ENCODE measurements at places on chromosomes 2 and 18.

GRCh38 chr18:67194886-67195285 is 321.6 kb downstream of the DSEL start:
- DNase-seq = no peak

DNA sequence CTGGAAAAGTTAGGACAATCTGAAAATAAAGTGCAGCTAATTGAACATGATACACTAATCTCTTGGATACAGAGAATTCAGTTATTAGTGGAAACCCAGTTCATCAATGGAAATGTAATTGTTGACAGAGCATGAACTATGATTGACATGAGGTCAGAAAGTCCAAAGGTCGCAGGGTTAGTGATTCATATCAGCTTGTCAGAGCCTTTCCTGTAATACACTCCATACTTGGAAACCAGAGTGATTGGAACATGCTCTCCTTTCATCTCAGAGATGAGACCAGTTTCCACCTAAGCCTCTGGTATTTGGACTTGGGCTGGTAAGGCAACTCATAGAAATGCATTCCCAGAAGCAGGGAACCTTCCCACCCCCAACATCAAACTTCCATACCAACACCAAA is 8.5 kb upstream of the NCKAP5 start:
- DNase-seq = no peak

DNA sequence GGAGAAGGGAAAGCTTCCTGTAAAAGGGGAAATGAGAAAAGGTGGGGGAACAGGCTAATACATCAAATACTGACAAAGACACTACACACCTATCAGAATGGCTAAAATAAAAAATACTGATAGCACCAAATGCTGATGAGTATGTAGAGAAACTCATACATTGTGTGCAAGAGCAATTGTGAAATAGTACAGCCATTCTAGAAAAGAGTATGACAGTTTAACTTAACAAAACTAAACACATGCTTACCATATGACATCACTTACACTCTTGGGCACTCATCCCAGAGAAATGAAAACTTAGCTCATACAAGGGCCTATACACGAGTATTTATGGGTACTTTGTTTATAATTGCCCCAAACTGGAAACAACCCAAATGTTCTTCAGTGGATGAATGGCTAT is 53.4 kb downstream of the ZNF638 start:
- DNase-seq = no peak

- DNase-seq = no peak
Measured at GRCh38 chr2:213451542-213452239, 167.4 kb downstream of the SPAG16 start.

GRCh38 chr2:120445449-120446143 is 99.7 kb downstream of the INHBB start:
- DNase-seq = no peak

DNA sequence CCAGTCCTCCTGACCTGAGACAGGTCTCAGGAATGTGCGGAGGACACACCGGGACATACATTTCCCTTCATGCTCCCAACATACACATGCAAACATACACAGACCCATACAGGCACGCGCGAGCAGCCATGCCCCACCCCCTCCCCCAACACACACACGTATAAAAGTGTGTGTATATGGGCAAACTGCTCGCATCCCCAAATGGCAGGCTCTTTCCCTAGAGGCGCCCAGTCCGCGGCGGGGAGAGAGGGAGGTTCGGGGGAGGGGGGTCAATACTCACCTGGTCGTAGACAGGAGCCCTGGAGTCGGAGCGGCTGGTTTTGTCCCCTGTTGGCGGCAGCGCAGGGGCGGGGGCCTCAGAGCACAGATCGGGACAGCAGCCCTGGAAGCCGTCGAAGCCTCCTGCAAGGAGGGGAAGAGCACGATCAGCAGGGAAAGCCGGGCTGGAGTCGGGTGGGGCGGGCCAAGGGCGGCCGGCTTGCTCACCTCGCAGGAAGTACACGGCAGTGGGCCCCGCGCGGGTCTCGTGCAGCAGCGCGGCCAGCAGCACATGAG is 682 bp downstream of the DUSP2 start:
- peak; percentile 52 for DNase-seq

DNA sequence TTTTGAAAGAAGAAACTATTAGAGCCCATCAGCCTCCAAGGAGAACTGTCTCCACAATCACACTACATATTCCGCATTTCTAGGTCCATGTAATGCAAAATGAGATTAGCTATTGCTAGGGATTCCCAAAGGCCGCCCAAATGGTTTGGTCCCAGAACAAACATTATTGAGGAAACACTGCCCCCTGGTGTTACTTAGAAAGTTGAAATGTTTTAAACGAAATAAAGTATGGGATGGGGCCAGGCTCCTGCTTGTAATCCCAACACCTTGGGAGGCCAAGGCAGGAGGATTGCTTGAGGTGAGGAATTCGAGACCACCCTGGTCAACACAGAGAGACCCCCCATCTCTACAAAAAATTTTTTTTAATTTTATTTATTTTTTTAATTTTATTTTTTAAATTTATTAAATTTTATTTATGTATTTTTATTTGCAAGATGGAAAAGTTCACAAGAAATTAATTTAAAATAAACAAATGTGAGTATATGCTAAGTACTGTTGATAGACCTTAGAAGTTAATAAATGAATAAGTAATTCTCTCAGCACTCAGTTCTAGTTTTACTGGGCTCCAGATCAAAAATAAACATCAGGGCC is 5.5 kb downstream of the NHEJ1 start:
- DNase-seq = no peak

GRCh38 chr2:74291886-74292621 is 51.2 kb downstream of the SLC4A5 start:
- no peak for DNase-seq

GRCh38 chr2:119864318-119864717 is 104.6 kb downstream of the PTPN4 start:
- DNase-seq = no peak

- no peak for DNase-seq
Measured at GRCh38 chr2:141187075-141187439, 943.8 kb downstream of the LRP1B start.

GRCh38 chr2:48496849-48497248 is 33.1 kb upstream of the STON1 start:
- DNase-seq = no peak

GRCh38 chr2:186460465-186460864 is 25.6 kb upstream of the ZC3H15 start:
- no peak for DNase-seq

DNA sequence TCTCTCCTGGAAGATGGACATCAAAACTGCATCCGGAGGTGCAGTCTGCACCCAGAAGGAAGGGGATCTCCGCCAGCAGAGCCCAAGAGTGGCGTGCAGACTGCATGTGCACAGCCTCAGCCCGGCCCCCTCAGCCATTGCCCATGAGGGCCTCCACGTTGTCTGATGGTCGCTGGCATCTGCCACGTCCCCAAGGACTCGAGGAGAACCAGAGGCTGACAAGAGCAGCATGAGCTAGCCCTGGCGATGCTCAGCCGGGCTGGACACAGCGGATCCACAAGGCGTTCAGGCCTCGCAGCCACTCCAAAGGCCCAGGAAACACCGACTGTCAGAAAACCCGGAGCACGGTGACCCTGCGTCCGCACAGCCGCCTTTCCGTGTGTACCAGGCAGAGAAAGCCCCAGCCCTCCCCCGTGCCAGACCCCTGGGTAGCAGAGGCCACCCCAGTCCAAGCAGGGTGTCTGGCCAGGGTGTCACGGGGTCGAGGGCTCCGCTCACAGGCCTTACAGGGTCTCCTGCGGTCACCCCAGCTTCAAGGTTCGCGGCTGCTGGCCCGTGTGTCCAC is 48.3 kb downstream of the SLC66A2 start:
- no peak for DNase-seq

DNA sequence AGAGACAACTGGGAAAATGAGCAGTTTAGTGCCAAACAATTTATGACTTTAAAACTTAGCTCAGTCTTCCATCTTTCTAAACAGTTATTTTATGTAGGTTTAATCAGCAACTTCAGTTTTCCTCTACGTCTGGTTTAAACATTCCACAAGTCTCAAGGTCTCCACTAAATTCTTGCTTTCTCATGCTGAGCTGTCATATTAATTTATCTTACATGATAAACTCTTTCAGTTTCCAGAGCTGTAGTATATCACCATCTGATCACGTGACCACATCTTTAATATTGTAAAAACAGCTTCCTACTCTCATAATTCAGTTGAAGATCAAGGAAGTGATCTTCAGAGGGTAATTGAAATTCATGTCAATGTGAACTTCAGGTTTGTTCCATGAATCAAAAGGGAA is 158.6 kb downstream of the ZNF804A start:
- DNase-seq = no peak

DNA sequence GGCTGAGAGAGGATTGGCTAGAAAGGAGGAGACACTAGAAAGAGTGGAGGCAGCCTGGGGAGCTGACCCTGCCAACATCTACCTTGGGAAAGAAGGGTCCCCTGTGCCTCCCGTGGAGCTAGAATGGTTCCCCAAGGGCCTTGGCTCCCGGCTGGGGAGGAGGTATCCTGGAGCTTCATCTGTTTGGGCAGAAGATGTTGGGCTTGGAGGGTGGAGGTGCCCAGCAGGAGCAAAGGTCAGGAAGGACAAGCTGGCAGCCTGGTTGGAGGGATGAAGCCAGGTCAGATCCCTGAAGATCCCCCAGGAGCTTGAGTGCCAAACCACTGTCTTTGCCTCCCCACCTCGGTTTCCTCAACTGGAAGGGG is 2.9 kb downstream of the ATP6V1B1 start:
- no peak for DNase-seq

DNA sequence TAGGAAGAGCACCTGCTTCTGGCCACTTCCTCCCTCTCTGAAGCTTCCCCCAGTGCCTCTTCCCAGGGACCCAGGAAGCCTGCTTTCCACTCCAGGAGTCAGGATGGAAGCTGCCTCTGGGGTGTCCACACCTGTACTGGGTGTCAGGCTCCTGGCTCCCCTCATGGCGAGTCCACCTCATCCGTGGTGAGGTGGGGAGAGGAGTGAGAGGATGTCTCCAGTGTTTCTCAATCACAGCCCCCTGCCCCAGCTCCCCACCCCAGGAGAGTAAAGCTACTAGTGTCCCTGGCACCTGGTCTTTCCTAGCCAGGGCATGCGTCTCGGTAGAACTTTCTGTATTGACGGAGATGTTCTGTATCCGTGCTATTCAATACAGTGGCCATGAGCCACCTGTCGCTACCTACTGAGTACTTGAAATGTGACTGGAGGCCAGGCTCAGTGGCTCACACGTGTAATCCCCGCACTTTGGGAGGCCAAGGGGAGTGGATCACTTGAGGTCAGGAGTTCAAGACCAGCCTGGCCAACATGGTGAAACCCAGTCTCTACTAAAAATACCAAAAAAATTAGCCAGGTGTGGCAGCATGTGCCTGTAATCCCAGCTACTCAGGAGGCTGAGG is 171.2 kb upstream of the HAAO start:
- no peak for DNase-seq

- no peak for DNase-seq
Measured at GRCh38 chr2:120546048-120546864, 189.4 kb upstream of the GLI2 start.

- DNase-seq = no peak
Measured at GRCh38 chr2:99084256-99084655, 57.3 kb upstream of the C2orf15 start.

DNA sequence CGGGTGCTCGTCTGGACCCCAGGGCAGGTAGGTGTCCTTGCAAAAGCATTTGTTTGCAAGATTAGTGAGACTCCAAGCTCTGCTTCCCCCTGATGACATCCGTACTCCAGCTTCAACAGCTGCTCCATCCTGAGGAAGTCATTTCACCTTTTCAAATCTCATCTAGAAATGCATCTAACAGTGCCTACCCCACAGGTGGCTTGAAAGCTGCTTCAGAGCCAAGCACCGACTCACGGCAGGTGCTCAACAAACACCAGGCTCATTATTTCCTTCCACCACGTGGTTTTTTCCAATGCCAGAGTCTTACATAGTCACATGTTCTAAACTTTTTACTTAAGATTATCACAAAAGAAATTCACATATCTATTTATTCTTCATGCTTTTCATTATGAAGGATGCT is 31.9 kb downstream of the CNGA3 start:
- no peak for DNase-seq

DNA sequence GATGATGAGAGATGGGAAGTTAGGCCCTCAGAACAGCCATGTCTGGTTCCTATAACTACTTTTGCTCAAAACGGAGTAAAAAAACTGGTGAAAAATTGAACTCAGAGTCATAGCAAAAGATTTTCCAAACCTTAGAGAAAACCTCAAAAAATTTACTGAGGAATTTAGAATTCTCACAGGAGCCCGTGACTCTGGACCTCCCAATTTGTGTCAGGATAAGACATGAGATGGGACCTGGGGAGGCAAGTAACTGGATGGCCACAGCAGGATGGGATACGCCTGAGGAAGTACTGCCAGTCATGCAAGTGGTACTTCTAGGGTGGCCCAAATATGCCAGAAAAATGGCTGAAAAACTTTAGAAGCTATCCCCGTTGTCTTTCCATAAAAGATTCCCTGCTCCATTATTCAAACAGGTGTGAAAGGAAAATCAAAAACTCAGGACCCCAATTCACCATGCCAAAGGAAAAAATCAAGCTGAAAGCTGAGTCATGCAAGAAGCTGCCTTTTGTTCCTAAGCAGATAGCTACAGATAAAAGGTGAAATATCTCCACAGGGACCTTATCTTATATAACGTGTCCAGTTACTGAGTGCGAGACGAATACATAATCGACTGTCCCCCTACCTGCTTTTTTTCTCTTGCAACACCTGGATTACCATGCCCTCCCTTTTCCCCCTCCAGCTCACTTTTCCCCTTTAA is 34.1 kb upstream of the LIPG start:
- no peak for DNase-seq

DNA sequence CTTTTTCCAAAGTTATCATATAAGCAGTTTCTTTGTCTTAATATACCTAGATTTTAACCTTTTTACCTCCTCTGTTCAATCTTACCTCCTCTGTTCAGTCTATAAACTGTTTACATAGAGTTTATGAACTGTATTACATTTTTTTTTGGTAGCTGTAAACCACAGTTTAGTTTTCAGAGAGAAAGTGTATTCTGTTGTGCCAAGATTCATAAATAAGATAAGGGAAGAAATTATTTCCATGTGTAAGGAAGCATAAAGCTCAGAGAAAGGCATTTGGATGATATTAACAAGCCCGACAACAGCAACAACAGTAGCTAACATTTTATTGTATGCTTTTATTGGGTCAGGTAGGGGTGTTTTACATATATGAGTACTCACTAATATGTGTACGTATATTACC is 71.2 kb downstream of the ACVR2A start:
- no peak for DNase-seq

DNA sequence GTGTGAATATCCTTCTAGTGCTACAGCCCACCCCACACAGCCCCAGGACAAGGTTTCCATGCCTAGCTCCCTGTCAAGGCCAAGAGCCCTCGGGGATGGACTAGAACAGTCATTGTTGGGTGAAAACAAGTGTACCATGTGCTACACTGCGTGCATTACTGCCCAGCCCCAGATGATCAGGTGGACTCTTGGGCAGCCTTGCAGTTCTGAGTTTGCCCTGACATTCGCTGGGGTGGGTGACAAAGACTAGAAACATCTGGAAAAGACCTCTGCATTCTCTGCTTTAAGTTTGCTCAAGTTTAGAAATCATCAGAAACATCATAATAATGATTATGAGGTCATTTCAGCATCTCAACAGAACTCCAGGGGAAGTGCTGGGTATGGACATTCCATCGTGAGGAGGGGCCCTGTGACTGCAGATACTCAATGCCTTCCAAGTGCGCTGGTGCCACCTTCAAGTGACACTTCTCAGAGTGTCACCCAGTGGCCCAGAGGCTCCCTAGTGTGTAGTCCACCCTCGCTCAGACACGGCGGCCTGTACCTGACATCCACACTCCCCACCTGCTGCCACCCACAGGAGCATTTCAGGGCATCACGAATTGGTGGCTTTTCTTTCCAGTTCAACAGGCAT is 5.3 kb upstream of the PXDN start:
- no peak for DNase-seq

- no peak for DNase-seq
Measured at GRCh38 chr2:102278720-102279390, 32.5 kb upstream of the IL1RL1 start.

All from activated CD4-positive, alpha-beta T cell treated with anti-CD3 and anti-CD28 coated beads, Interleukin-2, amount 50 U/mL, for 48 hours (primary cell).